Aorta (tissue), 5 donors: ENCODE measurements at places on chromosomes 11 and 22. TPM values are rescaled to one million over a fixed set of nuclear protein-coding genes. Genes with fewer than 3 reads are reported as not detected.

GRCh38 chr11:118653684-118654390 is 25.6 kb downstream of the TREH start:
- DNase-seq, result peak; percentile 23

GRCh38 chr11:72642884-72643522 is 31.2 kb downstream of the PDE2A start:
- DNase-seq, result peak; percentile 90

GRCh38 chr22:28981818-28982499 is 79.7 kb downstream of the C22orf31 start:
- no peak for DNase-seq

- peak; percentile 13 for DNase-seq
Observed at GRCh38 chr11:62702246-62702645, 5.0 kb downstream of the BSCL2 start.

Gene MMP13
- total RNA-seq, result not detected

- DNase-seq, result no peak
Observed at GRCh38 chr11:28702871-28703270, 594.7 kb downstream of the METTL15 start.

Gene F2
- total RNA-seq, result 0.19 TPM

Gene OR8D4
- total RNA-seq, result not detected

- no peak for DNase-seq
Observed at GRCh38 chr11:42410251-42410955, 901.4 kb upstream of the API5 start.

DNA sequence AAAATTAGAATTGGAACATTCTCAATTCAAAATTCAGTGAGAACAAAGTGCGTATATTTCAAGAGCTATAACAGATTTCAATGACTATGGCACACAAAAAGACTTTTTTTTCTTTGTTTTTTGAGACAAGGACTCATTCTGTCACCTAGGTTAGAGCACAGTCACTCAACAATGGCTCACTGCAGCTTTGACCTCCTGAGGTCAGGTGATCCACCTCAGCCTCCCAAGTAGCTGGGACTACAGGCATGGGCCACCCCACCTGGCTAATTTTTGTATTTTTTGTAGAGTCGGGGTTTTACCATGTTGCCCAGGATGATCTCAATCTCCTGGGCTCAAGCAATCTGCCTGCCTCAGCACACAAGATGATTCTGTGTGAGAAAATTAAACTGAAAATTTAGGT is 51.5 kb downstream of the PIK3C2A start:
- DNase-seq, result no peak

DNA sequence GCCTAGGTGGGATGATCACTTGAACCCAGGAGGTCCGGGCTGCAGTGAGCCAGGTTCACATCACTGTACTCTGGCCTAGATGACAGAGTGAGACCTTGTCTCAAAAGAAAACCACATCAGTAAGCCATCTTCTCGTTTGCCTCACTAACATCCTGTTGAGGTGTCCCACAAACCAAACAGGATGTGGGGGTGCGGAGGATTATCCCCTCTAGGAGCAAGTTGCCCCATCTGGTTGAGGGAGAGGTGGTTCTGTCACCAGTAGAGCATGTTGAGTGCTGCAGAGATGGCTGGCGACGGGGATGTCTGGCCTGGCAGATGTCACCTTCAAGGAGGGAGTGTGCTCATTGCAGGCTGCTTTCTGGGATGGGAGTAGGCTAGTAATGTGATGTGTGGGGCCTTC is 72.4 kb downstream of the ZNRF3 start:
- no peak for DNase-seq

- peak; percentile 71 for DNase-seq
Observed at GRCh38 chr11:128497061-128497775, 90.1 kb downstream of the ETS1 start.

GRCh38 chr11:75911459-75911858 is 96.4 kb downstream of the UVRAG start:
- no peak for DNase-seq

Gene CDC42BPG
- total RNA-seq, result 1.2 TPM

- no peak for DNase-seq
Observed at GRCh38 chr11:102154806-102155205, 44.6 kb downstream of the YAP1 start.

Gene CCDC81
- 3.1 TPM for total RNA-seq

GRCh38 chr11:38305682-38306081 is 1707.6 kb upstream of the RAG2 start:
- DNase-seq, result no peak

Gene LIF
- 4.5 TPM for total RNA-seq

GRCh38 chr22:45242778-45243191 is 2.1 kb upstream of the KIAA0930 start:
- no peak for DNase-seq

Gene CLTCL1
- total RNA-seq, result 8.1 TPM

Gene CASP12
- total RNA-seq, result 2.6 TPM

Gene TNNT3
- 8.8 TPM for total RNA-seq

- no peak for DNase-seq
Observed at GRCh38 chr11:11476499-11476898, 123.4 kb upstream of the CSNK2A3 start.

DNA sequence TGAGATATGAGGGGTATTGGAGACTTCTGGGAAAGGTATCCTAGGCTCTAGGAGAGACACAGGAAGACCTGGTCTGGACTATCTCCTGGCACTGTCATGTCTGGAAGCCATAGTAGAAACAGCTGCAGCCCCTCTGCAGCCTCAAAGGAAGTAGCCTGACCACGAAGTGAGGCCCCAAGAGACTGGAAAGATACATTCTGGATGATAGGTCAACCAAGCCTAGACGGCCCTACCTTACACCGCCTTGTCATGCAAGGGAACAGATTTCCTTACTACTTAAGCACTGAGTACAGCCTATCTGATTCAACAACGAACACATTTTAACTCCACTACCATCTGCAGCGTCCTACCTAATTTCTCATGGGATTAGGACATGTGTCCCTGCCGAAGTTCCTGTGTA is 31.1 kb downstream of the UQCR10 start:
- no peak for DNase-seq

Gene FIBIN
- total RNA-seq, result 80.9 TPM

DNA sequence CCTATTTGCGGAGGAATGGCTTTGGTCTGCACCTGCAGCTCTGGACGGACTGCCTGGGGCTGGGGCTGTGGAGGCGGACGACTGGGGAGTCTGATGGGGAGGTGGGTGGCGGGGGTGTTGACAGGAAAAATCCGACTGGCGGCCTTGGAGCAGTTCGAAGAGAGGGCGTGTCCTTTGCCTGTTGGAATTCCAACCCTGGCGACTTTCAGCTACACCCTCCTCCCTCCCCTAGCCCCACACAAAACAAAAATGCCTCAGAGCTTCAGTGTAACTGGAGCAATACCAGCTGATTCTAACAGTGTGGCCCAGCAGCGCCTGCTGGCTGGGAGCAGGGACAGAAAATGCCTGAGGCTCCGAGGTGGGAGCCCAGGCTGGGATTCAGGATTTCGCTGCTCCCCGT is 85.4 kb downstream of the ATXN10 start:
- no peak for DNase-seq

GRCh38 chr22:38205261-38206128 is 3.7 kb downstream of the MAFF start:
- peak; percentile 94 for DNase-seq

Gene OR10A2
- total RNA-seq, result not detected

DNA sequence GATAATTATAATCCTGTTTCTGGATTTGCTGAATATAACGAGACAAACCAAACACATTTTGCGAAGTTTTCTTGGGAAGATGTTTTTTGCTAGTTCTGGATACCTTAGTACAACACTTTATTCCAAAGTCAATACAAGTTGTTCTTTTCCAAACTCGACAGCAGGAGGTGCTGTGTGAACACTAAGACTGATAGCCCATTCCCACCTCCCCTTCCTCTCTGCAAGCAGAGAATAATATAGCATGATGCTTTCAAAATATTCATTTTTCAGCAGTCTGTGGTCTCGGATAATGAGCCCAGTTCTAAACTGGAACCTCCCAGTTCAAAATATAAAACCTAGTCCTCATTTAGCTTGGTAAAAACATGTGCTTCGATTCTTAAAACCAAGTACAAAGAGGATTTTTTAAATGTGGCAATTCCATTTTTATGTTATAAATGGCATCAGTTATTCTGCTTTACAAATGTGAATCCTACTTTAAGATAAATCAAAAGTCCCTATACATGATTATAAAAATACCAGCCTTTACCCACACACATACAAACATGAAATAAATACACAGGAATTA is 129.1 kb downstream of the DCDC1 start:
- DNase-seq, result no peak

DNA sequence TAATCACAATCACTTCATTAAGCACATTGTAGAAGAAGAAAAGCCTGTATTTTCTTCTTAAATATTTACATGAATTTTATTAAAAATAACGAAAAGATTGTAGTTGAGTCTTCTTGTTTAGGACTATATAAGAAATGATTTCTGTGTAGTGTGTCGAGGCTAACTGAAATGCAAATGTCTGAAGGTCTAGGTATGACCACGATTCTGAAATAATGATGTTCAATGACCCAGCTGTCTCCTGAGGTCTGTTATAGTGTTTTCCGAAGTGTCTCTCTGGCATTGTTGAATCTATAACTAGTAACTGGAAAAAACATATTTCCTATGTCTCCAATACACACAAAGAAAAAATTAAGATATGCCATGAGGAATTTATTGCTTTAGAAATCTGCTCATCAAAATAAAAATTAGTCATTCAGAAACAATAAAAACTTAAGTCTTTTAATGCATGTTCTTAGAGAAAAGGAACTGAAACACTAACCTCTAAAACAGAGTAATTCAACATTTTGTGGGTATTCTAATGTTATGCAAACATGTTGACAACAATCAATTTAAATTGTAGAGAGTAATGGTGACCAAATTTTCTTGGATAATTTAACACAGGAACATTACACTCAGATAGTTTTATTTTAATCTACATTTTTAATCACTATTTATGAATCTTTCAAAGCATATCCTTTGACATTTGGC is 55.0 kb downstream of the CASP12 start:
- no peak for DNase-seq

Gene THRSP
- total RNA-seq, result 2.7 TPM

Gene IFITM10
- total RNA-seq, result 10.7 TPM

DNA sequence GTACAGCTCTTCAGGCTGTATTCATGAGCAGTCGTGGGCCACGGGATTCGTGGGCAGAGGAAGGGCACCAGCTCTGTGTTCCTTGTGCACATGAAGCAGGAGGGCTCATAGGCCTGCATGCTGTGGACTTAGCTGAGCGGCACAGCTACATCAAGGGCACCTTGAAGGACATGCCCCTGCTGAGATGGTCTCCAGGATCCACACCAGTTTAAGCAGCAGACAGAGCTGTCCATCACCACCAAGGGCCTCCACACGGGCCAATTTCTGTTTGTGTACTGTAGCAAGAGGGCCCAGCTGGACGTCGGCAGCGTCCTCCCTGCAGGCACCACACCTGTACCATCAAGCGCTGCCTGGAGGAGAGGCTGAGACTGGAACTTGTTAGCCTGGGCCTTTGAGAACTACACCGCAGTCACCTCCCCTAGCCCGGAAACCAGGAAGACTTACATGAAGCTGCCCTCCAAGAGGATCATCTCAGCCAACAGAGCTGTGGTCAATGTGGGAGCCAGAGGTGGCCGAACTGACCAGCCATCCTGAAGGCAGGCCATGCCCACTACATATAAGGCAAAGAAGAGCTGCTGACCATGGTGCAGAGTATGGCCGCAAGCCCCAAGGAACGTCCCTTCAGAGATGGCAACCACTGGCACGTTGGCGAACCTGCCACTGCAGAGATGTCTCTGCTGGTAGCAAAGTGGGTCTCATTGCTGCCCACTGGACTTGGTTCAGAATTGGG is 32.7 kb upstream of the GNB1L start:
- DNase-seq, result peak; percentile 51

DNA sequence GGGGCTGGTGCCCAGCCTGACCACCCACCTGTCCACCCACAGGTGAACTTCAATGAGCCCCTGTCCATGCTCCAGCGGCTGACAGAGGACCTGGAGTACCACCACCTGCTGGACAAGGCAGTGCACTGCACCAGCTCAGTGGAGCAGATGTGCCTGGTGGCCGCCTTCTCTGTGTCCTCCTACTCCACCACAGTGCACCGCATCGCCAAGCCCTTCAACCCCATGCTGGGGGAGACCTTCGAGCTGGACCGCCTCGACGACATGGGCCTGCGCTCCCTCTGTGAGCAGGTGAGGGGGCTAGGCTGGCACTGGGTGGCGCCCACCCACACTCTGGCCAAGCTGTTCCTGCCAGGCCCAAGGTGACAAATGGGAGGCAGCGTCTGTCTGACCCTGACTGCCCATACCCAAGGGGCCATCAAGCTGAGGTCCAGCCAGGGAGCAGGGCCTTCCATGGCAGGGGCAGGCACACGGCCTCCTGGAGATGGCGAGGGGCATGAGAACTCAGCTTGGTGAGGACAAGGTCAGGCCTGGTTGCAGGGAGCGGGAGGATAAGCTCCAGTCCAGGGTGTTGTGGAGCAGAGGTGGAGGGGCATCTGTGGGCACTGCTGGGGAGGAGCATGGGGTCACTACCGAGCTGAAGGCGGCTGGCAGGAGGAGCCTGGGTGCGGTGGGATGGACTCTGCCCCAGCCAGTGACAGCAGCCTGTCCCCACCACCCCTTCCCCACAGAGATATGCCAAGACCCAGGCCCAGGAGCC is 77.7 kb downstream of the MORC2 start:
- DNase-seq, result no peak

Gene SCGB1D2
- total RNA-seq, result not detected

DNA sequence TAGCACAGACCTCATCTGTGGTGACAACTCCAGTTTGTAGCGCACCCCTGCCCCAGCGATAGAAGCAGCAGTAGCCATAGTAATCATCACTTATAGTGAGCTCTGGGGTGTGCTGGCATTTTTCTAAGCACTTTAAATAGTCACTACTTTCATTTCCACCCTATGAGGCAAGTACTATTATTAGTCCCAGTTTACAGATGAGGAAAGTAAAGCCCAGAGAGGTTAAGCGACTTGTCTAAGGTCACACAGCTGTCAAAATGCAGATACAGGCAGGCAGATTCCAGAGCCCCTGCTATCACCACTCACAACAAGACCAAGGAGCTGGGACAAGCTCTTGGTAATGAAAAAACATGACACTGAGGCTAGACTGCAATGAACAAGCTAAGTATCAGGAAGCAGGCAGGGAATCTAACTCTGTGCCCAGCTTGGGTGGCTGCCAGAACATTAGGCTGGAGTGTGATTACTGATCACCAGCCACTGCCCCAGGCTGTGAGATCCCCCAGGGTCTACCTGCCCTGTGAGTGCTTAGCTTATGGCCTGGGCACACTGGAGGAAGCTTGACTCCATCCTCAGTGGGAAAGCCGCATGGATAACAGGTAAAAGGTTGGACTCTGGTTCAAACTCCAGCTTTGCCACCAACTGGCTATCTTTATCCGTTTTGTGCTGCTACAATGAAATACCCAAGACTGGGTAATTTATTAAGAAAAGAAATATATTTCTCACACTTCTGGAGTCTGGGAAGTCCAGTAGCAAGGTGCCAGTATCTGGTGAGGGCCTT is 561.1 kb downstream of the MN1 start:
- DNase-seq, result no peak

GRCh38 chr22:47533961-47534803 is 771.7 kb downstream of the TBC1D22A start:
- no peak for DNase-seq

- DNase-seq, result peak; percentile 46
Observed at GRCh38 chr22:45099961-45100360, 63.8 kb upstream of the NUP50 start.
